SJSA1 (cell line): ENCODE measurements at places on chromosomes 1 and 21. TPM values are rescaled to one million over a fixed set of nuclear protein-coding genes. Genes with fewer than 3 reads are reported as not detected.

The FAM72B gene
- 5.1 and 9.6 TPM in 2 replicates for total RNA-seq

The SYDE2 gene
- total RNA-seq, result 5.5 and 8.4 TPM in 2 replicates

The FAM20B gene
- 50.7 and 52.6 TPM in 2 replicates for total RNA-seq

The QSOX1 gene
- 163 and 262 TPM in 2 replicates for total RNA-seq

- H3K27me3 ChIP-seq, result no peaks in the 10 kb centered on the region
- H3K4me3 ChIP-seq, result peak overlapping the region; percentile 86
- DNase-seq, result peak; percentile 74
- H3K4me1 ChIP-seq, result peaks cover 38% of the 10 kb centered on the region
- peaks cover 26% of the 10 kb centered on the region; the same call in 1 of the 2 replicates for H3K36me3 ChIP-seq
- peak overlapping the region; percentile 48 for H3K27ac ChIP-seq
These were observed 490 bp downstream of the SERINC2 start for GRCh38 chr1:31413405-31414001.

DNA sequence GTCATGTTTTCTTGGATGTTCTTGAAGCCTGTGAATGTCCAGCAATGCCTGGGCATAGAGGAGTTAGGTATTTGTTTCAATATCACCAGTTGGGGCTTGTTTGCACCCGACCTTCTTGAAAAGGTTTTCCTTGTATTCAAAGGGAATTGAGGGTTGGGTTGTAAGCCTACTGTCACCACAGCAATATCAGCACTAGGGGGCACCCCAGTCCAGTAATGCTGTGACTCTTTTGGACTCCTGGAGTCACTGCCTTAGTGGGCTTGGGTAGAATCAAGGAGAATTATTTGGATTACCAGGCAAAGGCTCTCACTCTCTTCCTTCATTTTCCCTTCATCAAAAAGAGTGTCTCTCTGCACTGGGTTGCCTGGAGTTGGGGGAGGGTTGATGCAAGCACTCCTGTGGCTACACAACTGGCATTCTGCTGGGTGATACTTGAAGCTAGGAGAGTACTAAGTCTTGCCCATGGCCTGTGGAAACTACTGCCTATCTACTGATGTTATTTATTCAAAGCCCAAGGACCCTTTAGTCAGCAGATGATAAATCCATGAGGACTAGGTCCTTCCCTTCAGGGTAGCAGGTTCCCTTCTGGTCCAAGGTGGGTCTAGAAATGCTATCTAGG is 34.5 kb downstream of the OR10R2 start:
- DNase-seq, result no peak
- no peak overlapping the region for H3K4me3 ChIP-seq
- H3K27ac ChIP-seq, result no peak overlapping the region
- no peaks in the 10 kb centered on the region for H3K4me1 ChIP-seq
- no peaks in the 10 kb centered on the region for H3K27me3 ChIP-seq

- peaks cover 20% of the 10 kb centered on the region for H3K4me1 ChIP-seq
- no peak overlapping the region for H3K4me3 ChIP-seq
- H3K27me3 ChIP-seq, result no peaks in the 10 kb centered on the region
- H3K27ac ChIP-seq, result no peak overlapping the region
- DNase-seq, result no peak
These were observed 670.5 kb downstream of the KIF26B start for GRCh38 chr1:245825128-245825901.

DNA sequence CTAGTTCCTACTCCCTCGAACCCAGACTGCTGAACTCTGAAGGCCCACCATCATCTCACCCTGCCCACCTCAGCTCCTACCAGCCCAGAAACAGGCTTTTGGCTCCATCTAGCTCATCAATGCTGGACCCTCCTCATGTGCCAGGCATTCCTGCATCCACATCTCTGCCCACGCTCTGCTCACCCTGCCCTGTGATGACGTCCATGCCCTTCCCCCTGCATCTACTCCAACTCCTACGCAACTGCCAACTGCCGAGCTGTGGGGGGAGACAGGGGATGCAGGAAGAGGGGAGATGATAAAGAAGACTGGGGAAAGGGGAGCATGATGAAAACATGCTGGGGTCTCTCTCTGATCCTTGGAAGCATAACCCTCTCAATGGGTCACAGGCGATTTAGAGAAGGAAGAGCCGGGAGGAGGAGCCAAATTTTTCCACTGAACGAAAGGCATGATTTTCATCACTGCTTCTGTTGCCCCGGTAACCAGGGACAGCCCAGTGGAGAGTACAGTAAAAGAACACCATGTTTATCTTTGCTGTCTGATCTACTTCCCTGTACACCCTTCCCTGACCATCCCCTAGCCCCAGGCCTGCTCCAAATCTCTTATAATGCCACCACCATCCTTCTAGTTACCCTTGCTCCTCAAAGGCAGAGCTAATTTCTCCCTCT is 44.3 kb downstream of the CD34 start:
- DNase-seq, result no peak
- no peak overlapping the region for H3K27ac ChIP-seq
- no peak overlapping the region for H3K4me3 ChIP-seq
- H3K4me1 ChIP-seq, result peaks cover 15% of the 10 kb centered on the region
- no peaks in the 10 kb centered on the region for H3K27me3 ChIP-seq

GRCh38 chr1:168466092-168466713 is 77.6 kb downstream of the XCL2 start:
- H3K4me3 ChIP-seq, result no peak overlapping the region
- DNase-seq, result no peak
- peaks cover 55% of the 10 kb centered on the region for H3K4me1 ChIP-seq
- H3K27ac ChIP-seq, result no peak overlapping the region
- H3K27me3 ChIP-seq, result no peaks in the 10 kb centered on the region
